ENCODE measurements at places on chromosomes 7 and 10.

- no peak for DNase-seq
Measured at GRCh38 chr10:43038783-43039623, 37.9 kb upstream of the RET start.

- DNase-seq = no peak
Measured at GRCh38 chr10:51246156-51246555, 171.9 kb downstream of the PRKG1 start.

GRCh38 chr10:46304062-46304461 is 17.3 kb downstream of the ANTXRL start:
- DNase-seq = no peak

GRCh38 chr7:4015371-4015770 is 666.7 kb upstream of the FOXK1 start:
- DNase-seq = no peak

- DNase-seq = no peak
Measured at GRCh38 chr7:35691827-35692307, 3.1 kb downstream of the HERPUD2 start.

DNA sequence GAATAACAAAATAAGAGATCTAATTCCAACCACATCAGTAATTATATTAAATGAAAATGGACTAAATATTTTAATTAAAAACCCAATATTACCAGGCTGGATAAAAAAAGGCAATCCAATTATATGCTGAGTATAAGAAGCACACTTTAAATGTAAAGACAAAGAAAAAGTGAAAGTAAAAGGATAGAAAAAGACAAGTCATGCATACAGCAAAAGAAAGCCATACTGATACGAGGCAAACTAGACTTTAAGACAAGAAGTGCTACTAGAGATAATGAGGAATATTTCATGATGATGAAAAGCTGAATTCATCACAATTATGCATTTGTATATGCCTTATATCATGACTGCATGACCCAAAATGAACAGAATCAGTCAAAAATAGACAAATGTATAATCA is 628.6 kb downstream of the PHTF2 start:
- no peak for DNase-seq

DNA sequence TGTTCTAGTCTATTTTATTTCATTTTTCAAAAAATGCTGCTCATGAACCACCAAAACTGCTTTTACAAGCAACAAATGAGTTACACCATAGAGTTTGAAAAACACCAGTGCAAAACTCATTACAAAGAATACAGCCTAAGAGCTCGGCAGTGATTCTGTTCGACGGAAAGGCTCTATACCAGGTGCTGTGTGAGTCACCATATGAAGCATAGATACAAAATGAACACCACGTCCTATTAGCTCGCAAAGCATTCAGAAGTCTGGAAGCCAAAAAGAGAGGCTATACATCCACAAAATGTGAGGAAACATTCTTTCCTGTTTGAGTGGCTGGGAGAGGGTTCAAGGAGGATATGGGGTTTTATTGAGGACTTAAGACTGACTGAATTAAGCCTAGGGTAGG is 136.1 kb downstream of the ATE1 start:
- DNase-seq = no peak

Data from Right ventricle myocardium inferior (tissue), 1 donor.